ENCODE measurements at places on chromosomes 6 and 20.

- no peak for DNase-seq
Observed at GRCh38 chr6:39407446-39407993, 85.0 kb upstream of the KCNK16 start.

- DNase-seq, result no peak
Observed at GRCh38 chr6:14776307-14776706, 469.6 kb upstream of the JARID2 start.

GRCh38 chr6:90263633-90264032 is 33.0 kb downstream of the BACH2 start:
- DNase-seq, result no peak

DNA sequence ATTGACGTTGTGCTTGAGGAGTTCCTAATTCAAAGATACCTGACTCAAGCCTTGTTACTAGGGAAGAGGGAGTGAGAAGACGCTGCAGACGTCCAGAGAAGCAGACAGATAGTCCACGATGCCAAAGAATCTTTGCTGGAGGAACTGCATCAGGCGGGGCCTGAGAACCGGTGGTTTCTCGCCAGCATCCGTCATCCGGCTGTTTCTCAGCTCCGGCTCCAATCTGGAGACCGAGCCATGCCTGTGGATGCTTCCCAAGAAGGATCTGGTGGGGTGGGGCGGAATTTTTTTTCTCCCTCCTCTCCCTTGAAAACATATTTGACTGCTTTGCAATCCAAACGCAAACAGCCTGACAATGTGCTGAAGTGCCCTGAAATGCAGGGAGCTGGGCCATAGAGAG is 125.8 kb upstream of the SRSF6 start:
- peak; percentile 85 for DNase-seq

DNA sequence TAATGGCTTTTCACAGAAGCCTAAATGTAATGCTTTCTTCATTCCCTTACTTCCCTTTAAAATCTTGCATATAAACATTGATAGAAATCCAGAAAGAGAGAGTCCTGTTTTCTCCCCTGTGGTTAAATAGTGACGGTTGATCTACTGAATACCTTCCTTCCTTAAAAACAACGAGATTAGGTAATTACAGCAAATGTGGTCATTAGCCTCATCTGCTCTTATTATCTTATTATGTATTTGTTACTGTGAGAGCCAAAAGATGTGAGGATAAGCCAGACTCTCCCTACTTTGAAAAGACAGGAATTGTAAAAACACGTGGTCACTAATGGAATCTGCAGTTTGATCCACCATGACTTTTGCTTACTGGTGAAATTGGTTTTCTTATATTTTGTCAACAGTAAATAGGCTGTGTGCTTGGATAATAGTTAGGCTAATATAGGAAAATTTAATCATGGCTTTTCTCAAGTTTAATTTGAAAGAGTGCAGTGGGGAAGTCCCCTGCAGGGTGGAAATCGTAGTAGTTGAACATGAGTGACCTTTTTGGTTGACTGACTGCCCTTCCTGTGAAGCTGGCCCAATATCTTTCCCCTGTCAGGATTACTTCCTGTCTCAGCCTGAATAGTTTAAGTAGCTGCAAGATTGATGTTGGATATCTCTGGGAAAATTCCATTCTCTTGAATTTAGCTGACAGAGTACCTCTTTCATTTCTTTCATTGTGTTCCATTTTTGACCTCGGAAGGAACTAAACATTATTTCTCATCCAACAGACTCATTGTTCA is 62.8 kb downstream of the JARID2 start:
- no peak for DNase-seq

- no peak for DNase-seq
Observed at GRCh38 chr6:108766886-108767285, 81.3 kb upstream of the ARMC2 start.

GRCh38 chr6:90144928-90145555 is 151.6 kb downstream of the BACH2 start:
- no peak for DNase-seq

DNA sequence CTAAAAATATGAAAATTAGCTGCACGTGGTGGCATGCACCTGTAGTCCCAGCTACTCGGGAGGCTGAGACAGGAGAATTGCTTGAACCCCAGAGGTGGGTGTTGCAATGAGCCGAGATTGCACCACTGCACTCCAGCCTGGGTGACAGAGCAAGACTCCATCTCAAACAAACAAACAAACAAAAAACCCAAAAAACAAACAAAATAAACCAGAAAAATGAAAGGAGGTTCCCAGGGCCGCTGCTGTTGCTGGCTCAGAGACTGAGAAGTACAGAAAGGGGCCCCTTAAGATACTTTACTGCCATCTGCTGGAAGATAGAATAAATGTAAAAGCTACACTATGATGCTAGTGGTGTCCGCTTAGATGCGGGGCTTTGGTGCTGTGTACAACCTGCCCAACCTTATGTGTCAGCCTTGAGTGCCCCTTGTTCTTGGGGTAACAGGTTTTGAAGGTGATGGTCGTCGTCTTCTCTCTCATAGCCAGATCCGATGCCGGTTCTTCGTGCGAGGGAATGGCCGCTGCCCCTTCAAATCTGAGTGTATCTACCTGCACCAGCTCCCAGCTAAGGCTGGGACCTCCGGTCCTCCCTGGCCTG is 2.8 kb upstream of the FANCE start:
- no peak for DNase-seq

- DNase-seq, result no peak
Observed at GRCh38 chr20:21182832-21183563, 57.1 kb downstream of the KIZ start.

DNA sequence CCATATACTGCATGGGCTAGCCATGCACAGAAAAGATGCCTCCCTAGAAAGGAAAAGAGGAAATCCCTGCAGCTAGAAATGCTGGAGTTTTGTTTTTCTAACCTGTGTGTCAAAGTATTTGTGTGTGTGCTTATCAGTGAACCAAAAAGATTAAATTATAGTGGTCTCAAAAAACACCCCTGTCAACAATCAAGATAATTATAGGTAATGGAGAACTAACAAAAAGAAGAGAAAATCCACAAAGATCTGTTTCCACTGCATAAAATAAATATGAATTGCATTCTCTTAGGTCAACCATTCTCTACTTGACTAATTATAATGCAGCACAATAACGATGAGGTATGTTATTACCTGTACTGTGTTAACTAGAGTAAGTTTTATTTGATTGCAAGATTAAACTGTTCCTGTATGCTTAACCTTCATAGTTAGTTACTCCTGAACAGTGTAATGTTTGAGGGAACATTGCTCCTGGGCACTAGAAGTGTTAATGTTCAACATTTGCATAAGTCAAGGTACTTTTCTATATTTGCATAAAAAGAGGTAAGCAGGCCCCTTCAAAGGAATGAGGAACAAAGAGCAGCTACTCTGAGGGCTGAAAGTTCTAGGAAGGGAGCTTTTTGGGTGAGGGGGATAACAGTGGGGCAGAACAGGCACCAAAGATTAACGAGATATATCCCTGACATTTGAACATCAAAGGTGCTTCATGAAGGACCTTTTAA is 212.1 kb downstream of the BTBD9 start:
- no peak for DNase-seq

DNA sequence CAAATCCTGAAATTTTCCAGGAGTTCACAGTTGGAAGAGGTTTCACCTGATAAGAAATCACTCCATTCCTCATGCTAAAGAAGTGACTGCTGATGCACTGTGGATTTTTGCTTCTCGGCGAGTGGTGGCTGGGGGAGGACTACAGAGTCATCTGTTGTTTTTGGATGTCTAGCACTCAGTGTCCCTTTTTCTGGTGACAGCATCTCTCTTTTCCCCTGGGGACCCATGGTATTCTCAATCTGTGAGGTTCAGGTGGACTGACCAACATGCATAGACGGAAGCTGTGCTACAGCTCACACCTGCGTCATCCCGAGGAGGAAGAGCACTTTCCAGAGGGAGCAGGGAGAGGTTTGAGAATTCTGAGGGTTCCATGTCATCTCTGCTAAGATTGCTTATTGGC is 42.7 kb upstream of the ZNF831 start:
- DNase-seq, result no peak

DNA sequence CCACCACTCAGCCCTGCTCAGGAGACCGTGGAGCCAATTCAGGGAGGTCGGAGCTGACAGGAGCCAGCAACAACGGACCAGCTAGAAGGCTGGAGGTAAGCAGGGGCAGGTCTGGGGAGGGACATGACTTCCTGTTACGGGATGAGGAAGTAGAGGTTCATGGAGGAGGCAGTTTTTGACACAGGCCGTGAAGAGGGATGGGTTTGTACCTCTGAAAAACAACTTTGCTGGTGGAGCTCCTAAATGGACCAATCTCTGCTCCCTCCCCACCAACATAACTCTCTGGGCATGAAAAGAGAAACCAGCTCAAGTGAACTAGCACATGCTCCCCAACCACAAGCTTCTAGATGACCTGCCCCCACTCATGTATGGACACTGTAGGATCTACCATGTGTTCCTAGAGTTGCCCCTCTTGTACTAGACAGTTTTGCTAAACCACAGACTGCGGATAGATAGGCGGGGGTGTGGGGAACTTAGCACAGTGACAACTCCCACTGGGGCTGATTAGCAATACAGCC is 31.4 kb downstream of the RALGAPA2 start:
- no peak for DNase-seq

GRCh38 chr6:157230910-157231309 is 92.4 kb downstream of the TMEM242 start:
- peak; percentile 42 for DNase-seq

GRCh38 chr20:1871807-1872458 is 23.3 kb upstream of the SIRPA start:
- no peak for DNase-seq

DNA sequence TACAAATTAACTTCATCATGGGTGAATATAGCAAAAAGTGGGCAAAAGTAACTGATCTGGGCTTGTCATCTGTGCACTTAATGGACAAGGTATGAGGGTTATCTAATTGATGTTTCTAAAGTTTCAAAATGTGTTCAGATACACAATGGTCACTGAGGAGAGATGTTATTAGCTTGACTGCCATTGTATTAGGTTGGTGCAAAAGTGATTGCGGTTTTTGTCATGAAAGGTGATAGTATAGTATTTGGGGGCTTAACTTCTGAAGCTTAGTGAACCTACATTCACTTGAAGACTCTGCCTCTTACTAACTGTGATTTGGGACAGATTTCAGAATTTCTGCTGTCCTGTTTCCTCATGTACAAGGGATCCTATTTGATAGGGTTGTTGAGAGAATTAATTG is 159.6 kb downstream of the UST start:
- DNase-seq, result no peak

GRCh38 chr6:45822873-45823272 is 192.8 kb downstream of the CLIC5 start:
- DNase-seq, result no peak

DNA sequence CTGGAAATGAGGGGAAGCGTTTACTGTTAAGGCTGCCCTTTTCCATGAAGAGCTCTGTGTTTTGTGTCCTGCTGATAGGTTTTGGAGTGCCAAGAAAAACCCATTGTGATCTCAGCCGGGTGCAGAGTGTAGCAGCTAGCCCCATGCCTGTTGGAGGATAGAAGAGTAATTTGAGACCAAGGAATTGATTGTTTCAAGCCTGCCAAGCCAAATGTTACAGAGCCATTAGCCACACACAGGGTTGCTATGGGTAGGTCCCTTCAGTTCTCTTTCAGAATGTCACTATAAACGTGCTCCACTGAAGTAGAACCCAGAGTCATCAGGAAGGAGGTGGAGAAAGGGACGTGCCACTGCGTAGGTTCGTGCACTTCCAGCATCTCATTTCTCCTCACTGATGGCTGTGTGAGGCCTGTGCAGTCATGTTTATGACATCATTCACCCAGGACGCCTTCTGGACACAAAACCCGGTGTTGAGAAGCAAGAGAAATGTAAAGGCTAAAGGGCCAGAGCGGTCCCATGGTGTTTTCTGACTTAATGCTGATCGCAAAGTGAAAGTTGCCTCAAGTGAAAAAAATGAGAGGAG is 6.6 kb downstream of the GMPR start:
- no peak for DNase-seq

Data from posterior vena cava (tissue), 2 donors.